ENCODE measurements at places on chromosomes 2 and 18. TPM values are rescaled to one million over a fixed set of nuclear protein-coding genes. Genes with fewer than 3 reads are reported as not detected.

DNA sequence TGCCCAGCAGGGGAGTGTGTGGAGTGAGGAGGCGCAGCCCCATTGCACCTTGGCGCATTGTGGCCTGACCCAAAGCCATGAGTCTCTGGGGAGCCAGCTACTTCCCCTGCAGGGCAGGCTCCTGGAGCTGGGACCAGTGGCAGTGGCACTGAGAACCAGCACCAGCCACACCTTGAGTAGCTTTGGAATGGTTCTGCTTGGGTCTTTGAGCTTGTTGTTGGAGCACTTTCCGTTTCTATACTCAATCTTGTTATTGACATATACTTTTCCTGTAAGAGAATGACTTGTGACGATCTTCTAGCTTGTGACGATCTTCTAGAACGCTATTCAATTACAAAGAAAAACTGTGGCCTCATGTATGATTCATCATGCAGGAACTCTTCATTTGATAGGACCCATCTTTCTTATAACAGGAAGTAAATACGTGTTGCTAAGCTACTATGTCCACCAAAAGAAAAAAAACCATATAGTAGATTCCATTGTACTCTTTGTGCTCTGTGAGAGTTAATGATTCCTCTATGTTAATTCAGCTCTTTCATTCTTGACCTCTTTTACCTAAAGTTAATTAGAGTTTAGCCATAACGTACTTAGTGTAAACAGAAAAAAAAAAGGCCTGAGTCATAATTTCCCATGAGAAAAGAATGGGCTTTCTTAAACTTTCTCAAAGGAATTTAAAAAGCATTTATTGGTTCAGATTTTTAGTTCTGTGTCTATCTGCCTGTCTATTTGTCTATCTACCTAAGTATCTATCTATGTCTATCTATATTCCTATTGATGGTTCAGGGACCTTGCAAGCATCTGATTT is 113.1 kb downstream of the GATA6 start:
- peak; percentile 69 for DNase-seq

- no peak for DNase-seq
Measured at GRCh38 chr2:85033388-85033787, 62.4 kb downstream of the KCMF1 start.

The FAM237A gene
- total RNA-seq: not detected

- DNase-seq: no peak
Measured at GRCh38 chr2:162103443-162104009, 29.5 kb upstream of the DPP4 start.

GRCh38 chr18:32684096-32684495 is 88.7 kb downstream of the KLHL14 start:
- no peak for DNase-seq

The LOXL3 gene
- total RNA-seq: 52.4 TPM

GRCh38 chr2:176076063-176076462 is 7.7 kb downstream of the EVX2 start:
- DNase-seq: no peak

GRCh38 chr2:38244301-38244700 is 132.8 kb downstream of the ATL2 start:
- no peak for DNase-seq

The TBR1 gene
- total RNA-seq: 0.97 TPM

DNA sequence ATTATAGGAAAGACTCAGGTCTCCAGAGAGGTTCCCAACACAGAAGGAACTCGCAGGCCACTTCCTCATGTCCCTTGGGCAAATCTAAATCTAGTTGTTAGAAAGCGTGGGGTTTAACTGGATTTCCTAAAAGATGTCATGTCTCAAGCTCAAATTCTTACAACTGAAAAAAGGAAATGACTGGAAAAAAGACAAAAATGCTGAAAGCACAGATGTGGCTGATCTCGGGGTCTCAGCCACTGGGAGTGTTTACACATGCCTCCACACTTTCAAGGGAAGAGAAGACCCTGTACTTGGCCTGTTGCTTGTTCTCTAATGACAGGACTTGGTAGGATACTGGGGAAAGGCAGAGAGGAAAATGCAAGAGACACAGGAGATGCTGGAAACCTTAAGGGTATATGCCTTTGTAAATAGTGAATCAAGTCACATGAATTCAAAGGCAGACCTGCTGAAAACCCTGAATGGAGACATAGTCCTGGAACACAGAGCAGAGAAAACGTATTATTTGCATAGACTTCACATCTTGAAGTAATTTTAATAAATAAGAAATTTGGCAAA is 160.9 kb upstream of the MEIS1 start:
- no peak for DNase-seq

The FEV gene
- total RNA-seq: not detected

GRCh38 chr18:31040686-31041270 is 1.8 kb downstream of the DSC3 start:
- DNase-seq: no peak

GRCh38 chr18:55161916-55162315 is 202.7 kb upstream of the CCDC68 start:
- no peak for DNase-seq

The REG1B gene
- not detected for total RNA-seq

The KHK gene
- not detected for total RNA-seq

- DNase-seq: no peak
Measured at GRCh38 chr2:141506135-141506534, 624.7 kb downstream of the LRP1B start.

DNA sequence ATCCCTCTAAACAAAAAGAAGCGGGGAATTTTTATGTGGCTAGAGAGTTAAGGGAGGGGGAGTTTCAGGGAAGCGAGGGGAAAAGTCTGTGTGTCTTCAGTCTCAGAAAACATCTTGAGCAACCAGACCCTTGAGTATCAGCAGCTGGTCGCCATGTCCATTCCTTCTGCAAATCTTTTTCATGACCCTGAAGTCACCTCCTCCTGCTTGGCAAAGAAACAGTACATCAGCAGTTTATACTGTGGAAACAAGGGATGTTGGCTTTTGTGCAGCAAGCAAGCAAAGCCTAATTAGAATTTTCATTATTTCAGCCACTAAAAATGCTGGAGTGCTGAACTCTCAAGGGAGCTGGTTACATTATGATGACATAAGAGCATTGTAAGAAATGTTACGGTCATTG is 187.4 kb upstream of the SLC8A1 start:
- DNase-seq: no peak

The SOS1 gene
- 22.0 TPM for total RNA-seq

DNA sequence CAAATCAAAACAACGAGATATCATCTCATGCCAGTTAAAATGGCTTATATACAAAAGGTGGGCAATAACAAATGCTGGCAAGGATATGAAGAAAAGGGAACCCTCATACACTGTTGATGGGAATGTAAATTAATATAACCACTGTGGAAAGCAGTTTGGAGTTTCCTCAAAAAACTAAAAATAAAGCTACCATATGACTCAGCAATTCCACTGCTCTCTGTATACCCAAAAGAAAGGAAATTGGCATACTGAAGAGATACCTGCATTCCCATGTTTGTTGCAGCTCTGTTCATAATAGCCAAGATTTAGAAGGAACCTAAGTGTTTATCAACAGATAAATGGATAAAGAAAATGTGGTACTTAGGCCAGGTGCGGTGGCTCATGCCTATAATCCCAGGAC is 124.8 kb downstream of the MSTN start:
- DNase-seq: no peak

GRCh38 chr18:12279781-12280531 is 25.8 kb downstream of the CIDEA start:
- DNase-seq: no peak

DNA sequence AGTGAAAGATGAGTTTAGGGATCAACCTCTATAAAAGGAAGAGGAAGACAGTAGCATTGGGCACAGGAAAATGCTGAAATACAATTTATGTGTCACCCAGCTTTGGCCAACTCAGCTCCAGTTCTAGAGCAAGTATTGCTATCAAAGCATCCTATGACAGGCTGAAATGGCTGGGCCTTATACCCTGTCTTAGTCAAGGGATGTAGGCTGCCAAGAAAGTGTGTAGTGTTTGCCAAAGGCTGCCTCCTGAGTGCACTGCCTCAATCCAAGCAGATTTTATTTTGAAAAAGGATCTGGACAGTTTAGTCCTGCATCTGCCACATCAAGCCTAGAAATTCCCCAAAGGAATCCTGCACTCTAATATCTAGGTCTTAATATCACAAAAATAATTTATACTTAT is 359.9 kb upstream of the ZC3H15 start:
- peak; percentile 2 for DNase-seq

The LRRTM1 gene
- not detected for total RNA-seq

- DNase-seq: no peak
Measured at GRCh38 chr2:154452471-154452870, 246.0 kb upstream of the KCNJ3 start.

GRCh38 chr2:118991554-118991953 is 49.6 kb downstream of the MARCO start:
- DNase-seq: no peak

The PRKD3 gene
- total RNA-seq: 52.9 TPM

DNA sequence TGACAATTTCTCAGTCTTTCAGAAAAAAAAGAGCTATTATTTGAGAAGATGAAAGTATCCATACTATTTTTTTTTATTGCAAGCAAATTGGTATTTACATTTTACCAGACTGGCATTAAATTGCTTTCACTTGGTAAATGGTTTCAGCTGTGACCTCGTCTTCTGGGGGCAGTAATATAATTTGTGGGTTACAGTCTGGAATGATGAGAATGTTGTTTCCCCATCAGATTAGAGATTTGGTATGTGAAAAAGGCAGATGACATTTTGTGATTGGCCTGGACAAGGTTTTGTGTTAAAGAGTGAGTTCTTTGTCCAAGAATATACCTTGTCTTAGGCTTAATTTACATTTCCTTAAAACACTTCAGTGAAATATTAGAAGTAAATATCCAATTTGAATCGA is 390.1 kb upstream of the ST6GAL2 start:
- no peak for DNase-seq

The LCT gene
- 0.25 TPM for total RNA-seq

- DNase-seq: no peak
Measured at GRCh38 chr2:199764273-199764800, 86.7 kb downstream of the FTCDNL1 start.

DNA sequence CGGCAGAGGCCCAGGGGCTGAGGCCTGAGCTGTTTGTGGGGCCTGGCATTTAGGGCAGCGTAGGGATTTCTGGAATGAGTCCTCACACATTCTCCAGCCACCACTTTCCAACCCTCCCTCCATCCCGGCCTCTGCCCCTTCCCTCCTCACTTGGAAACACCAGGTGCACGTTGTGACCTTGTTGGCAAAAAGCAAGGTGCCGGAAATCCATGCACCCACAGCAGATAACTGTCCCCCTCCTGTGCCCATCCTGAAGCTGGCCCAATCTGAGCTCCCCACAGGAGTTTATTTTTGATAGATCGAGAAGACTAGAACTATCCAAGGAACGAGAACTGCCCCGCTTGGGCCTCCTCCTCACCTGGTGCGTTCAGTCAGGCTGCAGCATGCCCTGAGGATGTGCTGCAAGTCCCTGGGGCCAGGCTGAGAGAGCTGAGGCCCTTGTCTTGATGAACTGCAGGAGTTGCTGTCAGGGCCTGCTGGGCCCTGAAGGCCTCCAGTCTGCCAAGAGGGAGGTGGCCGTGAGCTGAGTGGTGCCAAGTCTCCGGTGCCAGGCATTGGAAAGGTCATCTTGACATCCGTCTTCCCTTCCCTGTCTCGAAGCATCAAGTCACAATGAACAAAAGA is 55.8 kb downstream of the CTIF start:
- no peak for DNase-seq

DNA sequence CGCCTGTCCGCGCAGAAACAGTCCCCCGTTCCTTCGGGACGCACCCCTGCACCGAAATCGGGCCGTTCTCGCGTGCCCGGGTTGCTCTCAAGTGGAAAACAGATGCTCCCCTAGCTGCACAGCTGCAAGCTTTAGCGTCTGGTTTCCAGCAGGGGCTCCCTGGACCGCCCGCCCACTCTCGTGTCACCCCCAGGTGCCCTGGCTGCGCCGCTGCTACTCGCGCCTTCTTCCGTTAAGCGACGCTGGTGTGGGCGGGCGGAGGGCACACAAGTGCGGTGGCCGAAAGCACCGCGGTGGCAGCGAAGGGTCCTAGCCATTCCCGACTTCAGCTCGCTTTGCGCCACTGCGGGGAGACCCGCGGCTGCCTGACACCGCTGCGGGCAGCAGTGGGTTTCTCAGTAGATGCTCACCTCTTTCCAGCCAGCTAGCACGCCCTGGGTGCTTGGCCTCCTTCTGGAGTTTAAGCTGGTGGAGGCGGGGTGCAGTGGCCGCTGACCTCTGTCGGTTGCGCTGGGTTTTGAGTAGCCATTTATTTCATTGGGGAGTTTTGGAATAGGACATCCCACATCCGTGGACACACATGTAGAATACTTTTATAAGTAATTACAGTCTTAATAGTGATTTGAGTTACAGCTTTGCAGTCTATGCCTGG is 806 bp downstream of the ZNF407 start:
- peak; percentile 69 for DNase-seq

The OR6B2 gene
- total RNA-seq: not detected

DNA sequence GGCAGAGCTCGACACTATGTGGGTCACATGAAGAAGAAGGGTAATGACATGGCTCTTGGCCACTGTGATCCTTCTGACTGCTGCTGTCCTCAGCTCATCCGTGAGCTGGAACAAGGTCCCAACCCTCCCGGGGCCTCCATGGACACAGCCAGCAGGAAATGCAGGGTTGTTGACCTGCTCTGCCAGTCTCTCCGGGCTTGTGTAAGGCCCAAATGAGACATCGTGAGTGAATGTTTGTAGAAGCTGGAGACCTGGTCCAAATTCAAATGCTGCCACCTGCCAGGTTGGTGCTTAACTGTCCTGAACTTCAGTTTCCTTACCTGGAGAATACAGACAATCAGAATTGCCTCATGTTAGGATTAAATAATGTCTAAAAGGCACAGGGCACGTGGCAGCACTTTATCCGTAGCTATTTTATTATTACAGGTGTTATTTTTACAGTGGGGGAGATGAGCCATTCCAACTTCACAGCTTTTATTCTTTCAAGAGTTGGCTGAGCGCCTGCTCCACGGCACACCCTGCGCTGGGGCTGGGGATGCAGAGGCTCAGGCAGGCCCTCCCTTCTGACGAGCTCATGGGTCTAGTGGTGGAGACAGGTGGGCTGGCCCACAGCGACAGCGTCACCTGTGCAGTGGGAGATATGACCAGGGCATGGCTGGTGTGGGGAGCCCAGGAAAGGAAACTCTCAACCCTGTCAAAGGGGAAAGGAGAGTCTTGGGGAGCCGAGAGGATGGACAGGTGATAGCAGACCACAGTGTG is 15.1 kb downstream of the ARHGEF4 start:
- DNase-seq: no peak

DNA sequence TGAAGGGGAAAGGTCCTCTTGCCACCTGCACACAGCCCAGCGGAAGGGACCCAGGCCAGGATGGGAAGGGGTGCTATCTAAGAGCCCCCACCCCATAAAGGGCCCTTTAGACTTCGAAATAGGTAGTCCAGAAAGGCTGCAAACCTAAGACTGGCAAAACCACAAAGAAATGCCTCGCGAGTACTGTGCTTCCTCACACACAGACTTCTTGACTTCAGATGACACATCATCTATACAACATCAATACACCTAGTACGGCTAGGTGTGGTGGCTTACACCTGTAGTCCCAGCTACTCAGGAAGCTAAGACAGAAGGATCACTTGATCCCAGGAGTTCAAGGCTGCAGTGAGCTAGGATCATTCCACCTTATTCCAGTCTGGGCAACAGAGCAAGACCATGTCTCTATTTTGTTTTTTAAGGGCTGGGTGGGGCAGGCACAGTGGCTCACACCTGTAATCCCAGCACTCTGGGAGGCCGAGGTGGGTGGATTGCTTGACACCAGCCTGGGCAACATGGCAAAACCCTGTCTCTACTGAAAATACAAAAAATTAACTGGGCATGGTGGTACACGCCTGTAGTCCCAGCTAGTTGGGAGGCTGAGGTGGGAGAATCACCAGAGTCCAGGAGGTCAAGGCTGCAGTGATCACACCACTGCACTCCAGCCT is 125.8 kb downstream of the CABLES1 start:
- no peak for DNase-seq

The SP5 gene
- not detected for total RNA-seq

The CTAGE1 gene
- total RNA-seq: 0.11 TPM

The SERPINB13 gene
- not detected for total RNA-seq

The NPPC gene
- not detected for total RNA-seq

Data from GM23248 (cell line).